ENCODE measurements at places on chromosomes 11 and 22. TPM values are rescaled to one million over a fixed set of nuclear protein-coding genes. Genes with fewer than 3 reads are reported as not detected.

Gene FZD4
- polyA plus RNA-seq, result 71.9 TPM

Gene SPON1
- 62.3 TPM for polyA plus RNA-seq

Gene FXYD2
- polyA plus RNA-seq, result 476 TPM

Gene OR4A16
- polyA plus RNA-seq, result not detected

Gene MAPK11
- polyA plus RNA-seq, result 9.4 TPM
